ENCODE measurements at places on chromosomes 7 and 10. TPM values are rescaled to one million over a fixed set of nuclear protein-coding genes. Genes with fewer than 3 reads are reported as not detected.
A peak's percentile ranks its signal among the peaks of the same experiment; 100 is the strongest.

- no peak for DNase-seq
Measured at GRCh38 chr10:79418274-79418673, 27.1 kb downstream of the ZCCHC24 start.

- no peak for DNase-seq
Measured at GRCh38 chr10:7444551-7445121, 33.8 kb upstream of the SFMBT2 start.

GRCh38 chr7:137423321-137423720 is 79.8 kb upstream of the PTN start:
- no peak for DNase-seq

DNA sequence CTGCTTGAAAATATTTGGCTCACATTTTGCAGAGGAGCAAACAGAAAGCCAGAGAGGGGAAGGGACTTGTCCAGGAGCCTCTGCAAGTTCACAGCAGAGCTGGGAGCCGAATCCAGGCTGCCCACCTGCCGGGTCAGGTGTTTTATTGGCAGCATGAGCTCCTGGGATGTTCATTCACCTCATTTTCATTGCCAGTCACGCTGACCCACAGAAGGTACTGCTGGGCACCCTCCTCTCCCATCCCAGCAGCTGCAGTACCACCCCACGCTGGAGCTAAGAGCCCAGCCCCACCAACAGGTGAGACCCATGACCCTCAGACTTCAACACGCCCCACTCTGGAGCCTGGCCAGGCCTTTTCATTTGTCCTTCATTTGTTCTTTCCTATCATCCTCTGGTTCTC is 102.7 kb downstream of the GRID1 start:
- peak; percentile 26 for DNase-seq

DNA sequence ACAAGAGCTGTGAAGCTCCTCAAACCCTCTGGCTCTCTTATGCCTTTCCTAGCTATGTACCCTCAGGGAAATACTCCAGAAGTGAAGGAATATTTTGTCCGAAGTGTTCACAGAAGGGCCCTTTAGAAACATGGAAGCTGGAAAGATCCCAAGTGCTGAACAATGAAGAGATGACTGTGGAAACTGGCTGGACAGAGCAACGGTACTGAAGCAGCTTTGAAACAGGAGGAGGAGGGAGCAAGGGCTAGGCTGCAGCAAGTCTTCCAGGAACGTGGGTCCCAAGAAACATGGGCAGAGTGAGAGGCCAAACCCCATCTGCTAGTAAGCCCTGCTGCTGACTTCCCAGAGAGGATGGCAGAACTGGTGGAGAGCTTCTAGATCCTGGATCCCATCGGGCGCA is 3.0 kb upstream of the PSAP start:
- no peak for DNase-seq

DNA sequence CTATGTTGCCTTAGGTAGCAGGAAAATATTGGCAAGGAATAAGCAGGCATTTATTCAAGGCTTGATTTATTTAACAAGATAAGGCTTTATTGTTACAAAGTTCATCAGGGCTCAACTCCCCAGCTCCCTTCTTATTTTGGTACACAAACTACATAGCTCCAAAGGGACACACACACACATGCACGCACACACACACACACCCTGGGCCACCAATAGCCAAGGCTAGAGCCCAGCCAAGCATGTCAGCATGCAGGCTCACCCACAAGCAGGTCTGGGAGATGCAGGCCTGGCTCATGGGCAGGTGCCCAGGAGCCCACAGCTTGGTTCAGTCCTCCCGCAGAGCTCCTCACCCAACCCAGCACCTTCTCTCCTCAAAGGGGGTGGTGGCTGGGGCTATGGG is 23.4 kb downstream of the LEP start:
- no peak for DNase-seq

- DNase-seq = no peak
Measured at GRCh38 chr7:768881-769504, 41.9 kb upstream of the PRKAR1B start.

- peak; percentile 82 for DNase-seq
Measured at GRCh38 chr10:110226926-110227641, 19.7 kb downstream of the MXI1 start.

DNA sequence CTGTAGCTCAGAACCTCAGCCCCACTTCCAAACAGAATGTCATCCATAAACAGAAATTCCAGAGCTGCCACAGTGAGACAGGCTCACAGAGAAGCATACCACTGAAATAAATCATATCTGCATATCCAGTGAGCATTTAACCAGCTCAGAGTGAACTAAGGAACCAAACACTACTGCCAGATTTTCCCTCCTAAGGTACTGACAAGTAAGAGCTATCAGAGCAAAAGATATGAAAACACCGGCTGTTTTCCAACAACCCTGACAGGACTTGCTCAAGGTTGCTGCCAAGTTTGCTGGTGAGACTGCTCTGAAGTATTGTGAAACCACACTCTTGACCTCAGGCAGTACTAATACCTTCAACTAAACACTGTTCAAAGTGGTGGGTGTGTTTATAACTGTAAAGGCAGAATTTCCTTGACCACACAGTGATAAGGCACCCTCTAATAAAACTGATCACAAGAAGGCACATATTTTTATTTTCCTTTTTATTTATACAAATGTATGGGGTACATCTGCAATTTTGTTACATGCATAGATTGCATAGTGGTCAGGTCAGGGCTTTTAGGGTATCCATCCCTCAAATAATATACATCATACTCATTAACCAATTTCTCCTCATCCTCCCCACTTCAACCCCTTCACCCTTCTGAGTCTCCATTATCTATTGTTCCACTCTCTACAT is 18.3 kb downstream of the SGMS1 start:
- DNase-seq = peak; percentile 55

DNA sequence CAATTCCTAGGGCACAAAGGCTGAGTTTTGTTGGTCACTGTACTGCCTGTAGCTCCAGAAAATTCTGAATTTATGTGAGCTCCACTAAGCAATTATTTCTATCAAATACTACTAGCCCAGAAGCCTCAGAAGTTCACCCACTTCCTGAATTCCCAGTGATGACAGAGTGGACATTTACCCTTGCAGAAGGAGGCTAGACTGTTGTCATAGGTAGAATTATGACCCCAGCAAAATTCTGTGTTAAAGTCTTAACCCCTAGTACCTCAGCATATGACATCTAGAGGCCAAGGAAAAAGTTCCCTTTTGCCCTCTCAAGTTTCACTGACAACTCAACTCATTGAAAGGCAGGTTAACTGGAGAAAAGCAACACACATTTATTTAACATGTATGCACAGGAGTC is 78.7 kb upstream of the KMT2E start:
- no peak for DNase-seq

- DNase-seq = no peak
Measured at GRCh38 chr7:43876241-43876640, 6.9 kb upstream of the MRPS24 start.

GRCh38 chr7:54166419-54166818 is 375.8 kb upstream of the VSTM2A start:
- no peak for DNase-seq

Gene ACTL6B
- total RNA-seq = not detected

Gene CTAGE4
- total RNA-seq = 1.4 TPM

Gene SPAM1
- not detected for total RNA-seq

Gene CRHR2
- total RNA-seq = not detected

Gene DGKI
- total RNA-seq = 0.35 TPM

Gene CDH23
- total RNA-seq = 20.9 TPM

Gene ZYX
- 33.8 TPM for total RNA-seq
